Lower leg skin (tissue), 4 donors: ENCODE measurements at places on chromosomes 12 and 14.
A peak's percentile ranks its signal among the peaks of the same experiment; 100 is the strongest.

DNA sequence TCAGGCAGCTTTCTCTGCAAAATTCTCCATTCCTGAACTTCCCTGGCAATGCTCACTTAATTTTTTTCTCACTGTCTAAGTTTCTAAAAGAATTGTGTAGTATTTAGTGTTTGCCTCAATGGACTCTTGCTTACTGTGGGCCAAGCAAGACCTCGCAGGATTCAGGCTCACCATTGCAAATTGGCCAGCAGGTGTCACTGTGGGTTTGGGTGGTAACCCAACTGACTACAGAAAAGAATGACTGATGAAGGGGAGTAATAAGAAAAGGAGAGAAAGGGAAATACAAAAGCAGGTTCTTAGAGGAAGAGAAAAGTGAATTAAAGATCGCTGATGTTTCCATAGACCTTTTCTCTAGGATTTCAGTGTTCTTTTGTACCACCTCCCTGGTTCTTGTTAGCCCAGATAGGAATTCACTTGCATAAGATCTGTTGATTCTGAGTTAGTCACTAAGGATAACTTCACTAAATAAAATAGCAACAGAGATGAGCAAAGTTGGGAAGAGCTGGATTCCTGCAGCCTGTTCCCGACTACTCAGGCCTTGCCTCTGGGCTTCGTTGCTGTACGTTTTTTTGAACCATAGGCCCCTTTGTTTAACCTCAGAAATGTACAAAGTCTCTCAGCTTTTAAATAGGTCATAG lies 386.5 kb upstream of the DDHD1 start:
- peak; percentile 93 for DNase-seq

DNA sequence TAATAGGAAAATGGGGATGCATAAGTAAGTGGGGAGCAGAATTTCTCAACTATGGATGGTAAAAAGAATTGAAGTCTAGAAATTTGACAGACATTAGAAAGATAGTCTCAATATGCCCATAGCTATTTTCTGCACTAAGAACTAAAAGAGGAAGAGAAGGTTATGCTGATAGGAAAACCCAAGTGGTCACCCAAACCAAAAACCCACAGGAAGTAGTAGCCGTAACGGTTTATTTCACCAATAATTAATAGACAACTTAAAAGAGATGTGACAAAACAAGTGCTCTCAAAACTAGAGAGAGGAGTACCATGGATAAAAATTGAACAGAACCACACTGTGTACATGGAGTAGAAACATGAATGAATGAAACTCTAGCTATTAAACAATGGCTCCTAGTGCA lies 295.4 kb downstream of the FSCB start:
- DNase-seq: no peak

DNA sequence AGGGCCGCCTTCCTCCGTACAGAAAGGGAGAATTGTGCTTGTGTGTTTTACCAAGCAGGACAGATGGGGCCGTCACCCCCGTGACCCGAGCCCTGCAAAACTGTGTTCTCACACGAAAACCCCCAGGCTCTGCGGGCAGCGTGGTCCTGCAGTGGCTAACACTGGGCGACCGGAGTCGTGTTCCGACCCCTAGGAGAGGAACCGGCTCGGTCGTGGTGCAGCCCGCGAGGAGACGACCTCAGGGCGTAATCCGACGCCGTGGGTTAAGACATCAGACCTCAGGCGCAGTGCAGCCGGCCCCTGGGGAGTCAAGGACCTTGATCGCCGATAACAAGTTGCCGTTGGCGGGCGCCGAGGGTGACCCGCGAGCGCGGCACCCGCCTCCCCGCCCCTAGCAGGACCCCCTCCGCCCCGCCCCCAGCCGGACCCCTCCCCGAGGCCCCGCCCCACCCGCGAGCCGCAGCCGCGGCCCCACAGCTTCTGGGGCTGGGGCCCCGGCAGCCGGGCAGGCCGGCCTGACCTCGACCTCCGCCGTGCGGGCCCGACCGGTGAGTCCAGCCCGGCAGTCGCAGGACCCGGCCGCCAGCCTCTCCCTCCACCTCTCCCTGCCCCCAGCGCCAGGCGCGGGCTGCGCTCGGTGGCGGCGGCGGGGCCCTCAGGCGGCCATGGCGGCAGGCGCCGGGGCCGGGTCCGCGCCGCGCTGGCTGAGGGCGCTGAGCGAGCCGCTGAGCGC lies at the start of gene CHPT1:
Gene CHPT1 (plus strand): TSS at position 444 of the 733 bp plus-strand sequence. CDS start 222 bp downstream, at position 666.
- DNase-seq: peak; percentile 93

DNA sequence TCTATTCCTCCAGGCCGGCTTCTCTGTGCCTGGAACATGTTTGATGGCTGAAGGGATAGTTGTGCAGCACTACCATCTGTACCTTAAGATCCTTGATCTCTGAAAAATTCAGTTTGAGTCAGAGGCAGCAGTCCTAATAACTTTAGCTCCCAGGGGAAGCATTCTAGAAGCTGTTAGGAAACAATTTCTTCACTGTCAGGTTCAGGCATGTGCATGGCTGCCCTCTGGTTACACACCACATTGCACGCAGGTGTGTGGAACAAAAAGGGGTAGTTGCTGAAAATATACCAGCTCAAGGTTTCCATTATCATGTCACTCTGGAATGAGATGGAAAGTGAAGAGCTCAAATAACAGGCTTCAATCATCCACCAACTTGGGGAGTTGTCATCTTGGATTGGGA lies 80.1 kb downstream of the CHST11 start:
- no peak for DNase-seq

- no peak for DNase-seq
Measured at GRCh38 chr14:72336311-72336980, 404.2 kb downstream of the RGS6 start.

GRCh38 chr14:91998667-91999570 lies 40.9 kb downstream of the TRIP11 start:
- no peak for DNase-seq

GRCh38 chr12:104426926-104427546 lies 29.7 kb upstream of the CHST11 start:
- no peak for DNase-seq

GRCh38 chr12:79453820-79454219 lies 236.9 kb downstream of the PAWR start:
- no peak for DNase-seq

DNA sequence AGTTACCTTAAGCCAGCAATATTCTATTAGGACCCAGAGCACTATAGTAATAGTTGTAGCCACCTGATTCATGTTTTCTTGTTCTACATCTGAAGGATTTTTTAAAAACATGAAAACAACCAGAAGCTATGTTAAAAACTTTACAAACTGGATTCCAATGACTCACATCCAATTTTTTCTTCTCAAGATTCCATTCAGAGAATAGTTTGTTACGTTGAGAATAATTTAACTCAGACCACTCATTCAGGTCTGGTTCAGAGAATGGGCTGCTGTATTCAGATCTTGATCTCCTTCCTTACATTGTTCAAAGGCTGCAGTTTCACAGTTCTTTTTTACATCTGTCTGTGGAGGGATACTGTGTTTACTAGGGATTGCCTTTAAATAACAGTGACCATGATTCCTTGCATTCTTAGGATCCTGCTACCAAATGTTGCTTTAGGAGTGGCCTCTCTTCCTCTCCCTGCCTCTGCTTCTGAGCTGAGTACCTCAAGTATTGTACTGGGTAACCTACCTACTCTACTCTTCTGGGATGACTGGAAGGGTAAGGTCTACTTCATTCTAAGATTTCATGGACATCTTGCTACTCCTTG lies 448.0 kb upstream of the FBXO33 start:
- no peak for DNase-seq

- DNase-seq: no peak
Measured at GRCh38 chr14:76640923-76641395, 120.3 kb upstream of the VASH1 start.

DNA sequence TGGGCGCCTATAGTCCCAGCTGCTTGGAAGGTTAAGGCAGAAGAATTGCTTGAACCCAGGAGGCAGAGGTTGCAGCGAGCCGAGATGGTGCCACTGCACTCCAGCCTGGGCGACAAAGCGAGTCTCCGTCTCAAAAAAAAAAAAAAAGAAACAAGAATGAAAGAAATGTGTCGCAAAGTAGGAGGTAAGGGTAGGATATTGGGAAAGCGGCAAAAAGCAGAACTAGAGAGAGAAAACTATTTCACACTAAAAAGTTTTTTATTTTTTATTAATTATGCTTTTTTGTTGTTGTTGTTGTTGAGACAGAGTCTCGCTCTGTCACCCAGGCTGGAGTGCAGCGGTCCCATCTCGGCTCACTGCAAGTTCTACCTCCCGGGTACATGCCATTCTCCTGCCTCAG lies 17.7 kb downstream of the SBNO1 start:
- DNase-seq: no peak
